Occipital lobe (tissue), 3 donors: ENCODE measurements at places on chromosomes 7 and 10. TPM values are rescaled to one million over a fixed set of nuclear protein-coding genes. Genes with fewer than 3 reads are reported as not detected.

The PNLIPRP2 gene
- total RNA-seq = not detected

The NME8 gene
- total RNA-seq = not detected

The CPA4 gene
- 0.78 TPM for total RNA-seq

The UNCX gene
- not detected for total RNA-seq

The ASB10 gene
- not detected for total RNA-seq

The CALML5 gene
- not detected for total RNA-seq

The TMEM26 gene
- total RNA-seq = 0.47 TPM

The STX1A gene
- total RNA-seq = 49.8 TPM

The CADPS2 gene
- total RNA-seq = 20.9 TPM

- DNase-seq = no peak
These were observed 45.9 kb downstream of the SVIL start for GRCh38 chr10:29588629-29589421.

- DNase-seq = no peak
These were observed 15.8 kb downstream of the IL15RA start for GRCh38 chr10:5961405-5962100.

DNA sequence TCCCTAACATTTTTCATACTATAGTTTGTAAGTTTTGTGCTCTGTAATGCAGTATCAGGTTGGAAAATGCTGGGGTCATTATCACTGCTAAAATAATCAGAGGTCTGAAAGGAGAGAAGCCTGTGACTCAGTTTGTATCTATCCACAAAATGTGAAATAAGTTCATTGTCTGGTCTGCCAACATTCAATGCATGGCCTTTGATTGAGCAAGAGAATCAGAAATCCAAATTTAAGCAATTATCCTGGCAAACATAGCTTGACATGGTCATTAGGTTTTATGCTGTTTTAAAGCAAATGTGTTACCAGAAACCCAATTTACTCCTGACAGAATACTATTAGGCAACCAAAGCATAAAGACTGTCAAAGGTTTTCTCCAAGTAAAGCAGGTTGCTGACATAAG is 709.7 kb upstream of the SEMA3D start:
- no peak for DNase-seq

DNA sequence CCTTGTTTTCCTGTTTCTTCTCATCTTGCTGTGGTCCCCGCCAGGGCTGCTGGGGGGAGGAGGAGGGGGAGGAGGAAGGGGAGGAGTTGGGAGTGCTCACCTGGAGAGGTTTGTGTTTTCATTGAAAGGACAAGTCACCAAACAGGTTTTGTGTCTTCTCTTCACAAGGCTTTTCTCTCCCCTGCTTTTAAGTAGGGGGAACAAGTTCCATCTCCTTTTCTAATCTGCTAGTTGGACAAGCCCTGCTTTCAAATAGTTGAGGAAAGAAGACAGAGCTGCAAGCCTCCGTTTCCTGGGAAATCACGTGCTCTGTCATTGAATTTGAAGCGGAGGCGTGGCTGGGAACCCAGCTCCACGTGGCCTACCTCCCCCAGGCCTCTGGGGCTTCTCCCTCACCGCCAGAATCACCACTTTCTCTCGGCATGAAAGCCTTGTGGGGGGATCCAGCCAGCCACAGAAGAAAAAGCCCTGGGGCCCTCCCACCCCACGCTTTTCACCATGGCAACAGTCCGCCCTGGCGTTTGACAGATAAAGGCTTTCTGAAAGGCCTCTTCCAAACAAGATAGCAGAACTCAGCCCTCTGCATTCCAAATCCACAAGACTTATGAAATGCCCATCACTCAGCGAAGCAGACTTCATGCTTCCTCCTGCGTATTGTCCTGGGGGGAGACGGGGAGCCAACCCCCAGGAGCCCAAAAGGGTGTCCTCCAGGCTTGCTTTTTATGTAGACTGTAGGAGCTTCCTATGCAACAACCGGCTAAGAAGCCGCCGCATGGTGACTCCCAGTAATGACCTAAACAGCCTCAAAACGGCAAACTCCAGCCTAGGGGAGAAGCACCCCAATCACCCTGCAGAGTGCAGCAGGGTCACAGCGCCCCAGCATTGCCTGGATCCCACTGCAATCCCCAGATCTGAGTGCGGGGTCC is 51.7 kb downstream of the PROSER2 start:
- no peak for DNase-seq

DNA sequence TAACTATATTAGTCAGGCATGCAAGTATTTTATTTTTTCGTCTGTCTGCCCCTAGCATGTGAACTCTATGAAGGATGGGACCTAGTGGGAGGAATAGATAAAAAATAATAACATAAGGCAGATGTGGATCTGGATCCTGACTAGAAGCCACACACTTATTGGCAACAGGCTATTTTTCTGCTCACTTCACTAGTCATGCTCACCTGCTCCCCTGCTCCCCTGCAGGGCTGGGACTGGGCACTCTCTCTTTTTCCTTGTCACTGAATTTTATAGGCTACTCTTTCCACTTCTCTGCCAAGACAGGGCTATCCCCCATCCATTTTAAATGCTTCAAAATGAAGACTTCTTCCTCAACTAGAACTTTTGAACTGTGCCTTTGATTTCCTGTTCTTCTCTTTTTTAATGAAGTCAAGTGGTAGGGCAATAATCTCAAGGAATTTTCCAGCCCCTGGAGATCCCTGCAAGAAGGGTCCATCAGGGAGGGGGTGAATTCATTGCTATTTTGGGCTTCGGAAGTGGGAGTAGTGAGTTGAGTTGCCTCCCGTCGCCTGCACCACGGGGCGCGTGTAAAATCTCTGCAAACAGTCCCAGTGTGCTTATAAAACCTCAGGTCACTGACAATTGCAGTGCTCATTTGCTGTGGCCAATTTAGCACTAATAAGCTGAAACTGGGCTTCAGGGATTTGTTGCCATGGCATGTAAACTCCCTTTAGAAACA is 156.7 kb upstream of the NPVF start:
- no peak for DNase-seq

- no peak for DNase-seq
These were observed 20.9 kb upstream of the FAM20C start for GRCh38 chr7:171364-171904.

- no peak for DNase-seq
These were observed 57.8 kb upstream of the TNRC18 start for GRCh38 chr7:5481241-5482019.

- no peak for DNase-seq
These were observed 23.8 kb downstream of the TMEM196 start for GRCh38 chr7:19749658-19750057.

DNA sequence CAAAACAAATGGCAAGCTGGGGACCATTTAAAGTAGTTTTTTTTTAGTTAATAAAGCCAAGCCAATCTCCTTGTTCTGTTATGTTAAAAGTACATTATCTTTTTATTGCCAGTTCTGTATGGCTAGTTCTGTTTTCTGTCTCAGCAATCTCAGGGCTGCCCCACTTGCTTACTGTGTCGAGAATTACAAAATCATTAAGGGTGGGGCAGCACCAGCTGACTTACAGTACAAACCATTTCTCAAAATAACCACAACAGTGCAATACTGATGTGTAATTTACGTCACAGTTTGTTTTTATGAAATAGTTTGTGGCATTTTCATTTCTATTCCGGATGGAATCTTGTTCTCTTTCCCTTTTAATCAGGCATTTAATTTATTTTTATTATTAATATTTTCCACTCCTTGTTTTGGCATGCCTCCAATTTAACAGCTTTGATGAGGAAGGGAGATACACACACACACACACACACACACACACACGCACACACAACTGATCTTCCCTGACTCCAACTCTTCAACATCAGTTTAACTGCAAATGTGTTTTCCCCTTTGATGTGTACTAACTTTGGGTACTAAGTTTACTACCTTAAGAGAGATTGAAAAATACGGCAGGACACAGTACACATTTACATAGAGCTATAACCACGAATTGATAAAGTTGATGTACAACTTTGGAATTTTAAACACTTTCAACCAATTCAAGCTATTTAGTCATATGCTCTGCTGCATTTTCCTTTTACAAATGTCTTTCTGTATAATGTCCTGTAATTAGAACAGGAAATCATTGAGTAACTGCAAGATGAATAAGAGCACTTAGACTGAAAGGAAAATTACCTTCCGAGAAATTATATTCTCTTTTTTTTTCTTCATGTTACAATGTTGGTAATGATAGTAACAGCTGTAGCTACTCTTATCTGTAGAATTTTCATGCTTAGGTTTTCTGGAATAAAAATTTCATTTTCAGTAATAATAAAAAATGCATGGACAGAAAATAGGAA is 91.5 kb downstream of the ARID5B start:
- no peak for DNase-seq

DNA sequence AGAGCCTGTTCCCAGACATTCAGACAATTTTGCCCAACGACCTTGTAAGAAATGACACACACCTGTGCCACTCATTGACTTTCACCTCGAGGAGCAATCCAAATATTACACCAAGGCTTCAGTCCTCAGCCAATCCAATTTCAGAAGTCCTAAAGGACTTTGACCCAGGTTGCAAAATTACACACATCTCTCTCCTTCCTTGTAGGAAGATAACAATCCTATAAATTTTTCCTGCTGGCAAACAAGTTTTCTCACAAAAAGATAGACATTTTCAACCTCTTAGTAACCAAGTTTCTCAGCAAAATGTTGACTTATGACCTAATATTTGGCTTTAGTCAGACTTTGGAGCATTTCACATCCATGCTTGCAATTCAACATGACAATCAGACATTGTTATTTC is 745.0 kb downstream of the GRID1 start:
- DNase-seq = no peak

DNA sequence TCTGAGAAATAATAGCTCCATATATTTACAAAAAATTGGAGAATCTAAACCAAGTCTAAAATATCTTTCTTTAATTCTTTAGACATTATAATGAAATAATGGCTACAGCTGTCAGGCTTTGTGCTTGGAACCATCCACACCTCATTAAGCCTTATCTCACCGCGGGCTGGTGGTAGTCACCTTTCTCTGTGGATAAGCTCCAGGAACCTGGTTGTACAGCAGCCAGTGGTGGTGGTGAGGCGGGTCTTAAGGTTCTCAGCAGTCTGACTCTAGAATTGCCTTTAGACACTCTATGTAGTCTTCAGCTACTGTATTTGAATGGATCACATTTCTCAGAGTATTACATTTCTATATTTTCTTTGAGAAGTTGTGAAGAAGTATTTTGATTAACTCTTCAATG is 34.2 kb downstream of the CUL1 start:
- DNase-seq = no peak

- DNase-seq = no peak
These were observed 150.2 kb downstream of the SEC23IP start for GRCh38 chr10:120042705-120043104.

- DNase-seq = no peak
These were observed 134.6 kb downstream of the SEMA3A start for GRCh38 chr7:84060000-84060399.

DNA sequence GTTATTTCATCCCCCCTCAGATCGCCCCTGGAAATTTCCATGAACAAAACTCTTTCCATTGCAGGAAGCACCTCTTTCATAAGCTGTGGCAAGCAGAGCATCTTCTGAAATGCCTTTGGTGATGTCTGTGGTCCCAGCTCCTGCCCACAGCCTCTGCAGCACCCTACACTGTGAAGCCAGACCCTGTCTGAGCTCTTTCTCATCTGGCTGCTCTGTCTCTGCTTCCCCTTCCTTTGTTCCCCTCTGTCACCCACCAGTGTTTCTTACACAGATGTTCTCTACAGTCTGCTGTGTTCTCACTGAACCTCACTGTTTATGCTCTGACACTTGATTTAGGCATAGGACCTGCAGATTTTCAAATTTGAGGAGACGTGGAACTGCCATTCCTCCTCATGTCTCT is 1.9 kb upstream of the TAS2R39 start:
- no peak for DNase-seq

GRCh38 chr7:99248391-99249095 is 24.1 kb upstream of the MYH16 start:
- no peak for DNase-seq

GRCh38 chr10:120460186-120460585 is 3.2 kb downstream of the PLPP4 start:
- no peak for DNase-seq

DNA sequence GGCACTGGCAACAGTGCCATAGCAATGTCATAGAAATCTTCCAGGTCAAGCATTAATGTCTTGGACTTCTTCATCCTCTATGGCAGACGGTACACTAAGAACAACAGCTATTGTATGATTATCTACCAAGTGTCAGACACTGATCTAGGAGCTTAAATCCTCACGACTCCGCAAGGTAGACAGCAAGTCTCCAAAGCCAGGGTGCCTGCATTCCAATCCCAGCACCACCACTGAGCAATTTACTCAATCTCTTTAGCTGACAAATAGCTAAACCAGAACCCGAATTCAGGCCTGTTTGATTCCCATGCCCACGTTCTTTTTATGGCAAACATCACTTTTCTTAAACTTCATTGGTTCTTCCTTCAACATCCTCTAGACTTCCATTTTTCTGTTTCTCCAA is 31.8 kb downstream of the DNMBP start:
- no peak for DNase-seq

- DNase-seq = no peak
These were observed 85.6 kb downstream of the ZEB1 start for GRCh38 chr10:31404640-31405039.

- DNase-seq = peak; percentile 35
These were observed 620.4 kb downstream of the GALNT17 start for GRCh38 chr7:71752171-71752935.

DNA sequence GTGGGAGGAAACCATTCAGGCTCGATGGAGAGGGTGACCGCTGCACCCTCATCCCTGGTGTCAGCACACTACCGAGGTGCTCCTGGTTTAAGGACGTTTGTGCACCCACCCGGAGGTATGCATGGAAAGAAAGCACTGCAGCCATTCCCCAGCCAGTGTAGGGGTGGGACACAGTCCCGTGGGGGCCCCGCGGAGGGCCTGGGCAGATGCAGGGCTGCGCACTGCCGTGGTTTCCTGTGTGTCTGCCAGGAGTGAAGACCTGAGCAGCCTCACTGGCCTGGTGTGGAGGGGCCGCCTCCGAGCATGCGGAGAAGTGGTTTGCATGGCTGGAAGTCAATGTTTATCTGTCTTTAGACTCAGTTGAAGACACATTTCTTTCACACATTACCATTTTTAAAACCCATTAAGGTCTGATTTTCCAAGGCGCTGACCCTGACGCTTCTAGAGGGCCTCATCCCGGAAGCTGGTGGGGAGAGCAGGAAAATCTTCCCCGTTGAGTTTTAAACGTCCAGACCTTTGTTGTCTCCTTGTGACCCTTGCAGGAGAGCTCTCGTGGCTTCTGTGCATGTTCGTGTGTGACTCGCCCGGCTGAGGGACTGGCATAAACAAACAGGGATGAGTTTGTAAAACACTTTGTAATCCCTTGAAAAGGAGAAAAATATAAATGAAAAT is 188.1 kb downstream of the MGMT start:
- no peak for DNase-seq

- DNase-seq = no peak
These were observed 41.3 kb upstream of the INHBA start for GRCh38 chr7:41744161-41744560.

DNA sequence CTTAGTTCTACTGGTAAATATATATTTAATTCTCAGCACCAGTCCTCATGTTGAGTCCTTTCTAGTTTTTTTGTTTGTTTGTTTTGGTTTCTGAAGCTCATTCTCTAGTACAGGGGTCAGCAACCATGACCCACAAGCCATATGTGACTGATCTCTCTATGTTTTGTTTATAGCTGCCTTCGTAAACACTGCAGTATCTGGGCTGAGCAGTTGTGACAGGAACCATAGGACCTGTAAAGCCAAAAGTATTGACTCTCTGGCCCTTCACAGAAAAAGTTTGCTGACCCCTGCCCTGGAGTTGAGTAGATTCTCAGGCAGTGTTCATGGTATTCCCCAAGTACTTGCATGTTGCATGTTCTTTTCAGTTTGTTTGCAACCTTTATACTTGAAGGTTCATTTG is 20.8 kb downstream of the NET1 start:
- DNase-seq = no peak
